ENCODE measurements at places on chromosomes 7 and 10.

DNA sequence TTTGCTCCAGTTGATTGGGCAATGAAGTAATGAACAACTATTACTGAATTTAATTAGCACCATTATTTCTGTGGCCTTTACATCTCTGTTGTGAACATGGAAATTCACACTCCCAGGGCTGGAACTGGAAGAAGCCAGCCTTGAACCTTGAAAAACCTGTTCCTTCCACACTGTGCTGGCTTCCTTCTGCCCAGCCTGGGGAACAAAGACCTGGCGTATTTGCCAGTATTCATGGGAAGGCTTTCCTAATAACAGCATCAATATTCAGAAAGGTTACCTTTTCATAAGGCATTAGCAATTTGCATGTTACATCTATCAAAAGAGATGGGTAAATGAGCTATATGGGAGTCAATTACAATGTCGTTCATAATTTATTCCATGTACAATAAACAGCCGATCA, 1.3 kb downstream of the C10orf90 start:
- DNase-seq = no peak

DNA sequence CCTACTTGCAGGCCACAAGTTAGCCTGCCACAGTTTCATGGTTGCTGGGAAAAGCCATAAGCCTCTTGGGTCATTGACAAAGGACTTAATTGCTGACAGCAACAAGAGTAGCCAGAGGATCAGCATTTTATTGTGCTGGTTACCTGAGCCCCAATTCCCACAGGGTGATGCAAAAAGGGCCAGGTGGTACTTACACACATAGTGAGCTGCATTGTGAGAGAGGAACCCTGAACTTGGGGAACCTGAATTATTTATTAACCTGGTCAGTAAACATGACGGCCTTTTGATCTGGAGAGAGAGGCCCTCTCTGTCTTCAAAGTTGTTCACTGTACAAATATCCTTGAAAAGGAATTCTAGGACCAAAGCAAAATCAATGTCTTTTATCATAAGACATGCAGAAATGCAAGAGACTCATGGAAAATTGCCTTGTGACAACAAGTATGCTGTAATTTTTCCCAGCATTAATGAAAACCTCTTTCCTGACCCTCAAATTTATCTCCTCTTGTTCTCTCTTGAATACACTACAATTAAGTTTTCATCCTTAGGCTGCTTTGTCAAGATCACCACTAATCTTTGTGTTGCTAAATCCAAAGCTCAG, 102.9 kb upstream of the PHYHIPL start:
- no peak for DNase-seq

- DNase-seq = no peak
Measured at GRCh38 chr10:75395932-75396630, 5.5 kb downstream of the ZNF503 start.

- DNase-seq = peak; percentile 100
Measured at GRCh38 chr7:54904130-54904529, 114.7 kb upstream of the EGFR start.

DNA sequence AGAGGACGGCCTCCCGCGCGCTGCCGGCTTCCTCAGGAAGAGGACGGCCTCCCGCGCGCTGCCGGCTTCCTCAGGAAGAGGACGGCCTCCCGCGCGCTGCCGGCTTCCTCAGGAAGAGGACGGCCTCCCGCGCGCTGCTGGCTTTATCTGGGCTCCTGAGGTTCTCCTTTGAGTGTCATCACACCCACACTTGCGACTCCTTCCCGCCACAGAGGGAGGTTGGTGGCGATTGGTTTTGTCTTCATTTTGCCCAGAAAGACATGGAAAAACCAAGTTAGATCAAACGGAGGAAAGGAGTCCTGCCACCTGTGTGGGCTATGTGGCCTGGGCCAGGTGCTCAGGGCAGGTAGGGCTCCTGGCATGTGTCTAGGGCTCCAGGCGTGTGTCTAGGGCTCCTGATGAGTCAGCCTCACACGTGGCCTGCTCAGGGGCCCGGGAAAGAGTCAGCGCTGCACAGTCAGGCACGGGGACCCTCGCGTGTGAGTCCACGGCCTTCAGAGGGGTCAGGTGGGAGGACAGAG, 138.0 kb downstream of the VIPR2 start:
- no peak for DNase-seq

GRCh38 chr7:108455998-108456677, at the start of gene NRCAM:
NRCAM (minus strand) TSS chr7:108456436; CDS start chr7:108240064, 216,372 bp downstream.
- peak; percentile 32 for DNase-seq

- no peak for DNase-seq
Measured at GRCh38 chr7:7943951-7944350, 24.6 kb upstream of the GLCCI1 start.

- no peak for DNase-seq
Measured at GRCh38 chr7:868189-868486, 8.2 kb upstream of the GET4 start.

GRCh38 chr7:96697822-96698221, 11.8 kb downstream of the SEM1 start:
- no peak for DNase-seq

GRCh38 chr10:125817337-125817946, 5.6 kb downstream of the UROS start:
- no peak for DNase-seq

GRCh38 chr10:77611221-77611620, 26.4 kb downstream of the KCNMA1 start:
- DNase-seq = no peak

- peak; percentile 38 for DNase-seq
Measured at GRCh38 chr7:151648429-151648828, 128.7 kb upstream of the RHEB start.

DNA sequence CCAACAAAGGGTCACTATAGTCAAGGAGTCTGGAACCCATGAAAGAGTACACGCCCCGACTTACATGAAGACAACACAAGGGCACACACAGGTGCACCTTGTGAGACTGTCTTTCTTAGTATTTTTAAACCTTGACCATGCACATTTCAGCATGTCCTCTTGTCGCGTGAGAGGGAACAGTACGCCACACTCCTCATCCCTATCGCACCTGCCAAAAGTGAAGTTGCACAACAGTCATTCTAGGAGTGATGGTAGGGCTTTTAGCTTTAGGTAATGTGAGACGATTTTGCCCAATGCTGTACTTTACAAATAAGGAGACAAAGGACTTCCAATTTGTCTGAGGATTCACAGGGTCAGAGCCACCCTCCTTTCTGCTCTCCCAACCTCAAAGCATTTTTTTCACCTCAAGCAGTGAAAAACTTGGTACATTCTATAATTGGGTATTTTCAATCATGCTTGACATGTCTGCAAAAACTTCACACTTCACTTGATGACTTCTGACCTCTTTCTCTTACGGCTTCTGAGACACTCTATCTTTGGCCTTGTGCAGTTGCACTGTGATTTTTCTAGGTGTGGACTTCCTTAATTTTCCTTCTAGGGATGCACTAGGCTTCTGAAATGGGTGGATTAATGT, 173.9 kb upstream of the GRB10 start:
- no peak for DNase-seq

GRCh38 chr10:21726601-21727225, 192.7 kb downstream of the MLLT10 start:
- peak; percentile 48 for DNase-seq

- DNase-seq = peak; percentile 31
Measured at GRCh38 chr7:135713836-135714470, 14.0 kb downstream of the SLC13A4 start.

DNA sequence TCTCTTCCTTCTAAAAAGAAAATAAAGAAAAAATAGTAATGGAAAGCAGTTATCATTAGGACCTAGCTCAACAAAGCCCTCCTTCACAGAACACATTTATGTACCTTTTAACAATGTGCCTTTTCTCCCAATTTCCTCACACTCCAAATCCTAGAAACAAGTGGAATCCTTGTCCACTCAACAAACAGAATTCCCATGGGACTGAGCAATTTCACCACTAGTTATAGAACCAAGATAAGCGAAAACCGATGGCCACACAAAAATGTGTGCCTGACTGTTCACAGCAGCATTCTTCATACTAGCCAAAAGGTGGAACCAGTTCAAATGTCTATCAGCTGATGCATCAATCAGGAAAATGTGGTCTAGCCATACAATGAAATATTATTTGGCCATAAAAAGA, 17.3 kb downstream of the DCLRE1C start:
- DNase-seq = no peak

- peak; percentile 76 for DNase-seq
Measured at GRCh38 chr10:108561649-108562048, 1361.7 kb downstream of the XPNPEP1 start.

- DNase-seq = peak; percentile 80
Measured at GRCh38 chr7:130649004-130649790, 19.4 kb downstream of the COPG2 start.

- no peak for DNase-seq
Measured at GRCh38 chr7:34756025-34756437, 98.0 kb downstream of the NPSR1 start.

GRCh38 chr10:69673521-69673920, 43.5 kb downstream of the FAM241B start:
- no peak for DNase-seq

GRCh38 chr10:26310361-26310760, 93.8 kb downstream of the GAD2 start:
- no peak for DNase-seq

DNA sequence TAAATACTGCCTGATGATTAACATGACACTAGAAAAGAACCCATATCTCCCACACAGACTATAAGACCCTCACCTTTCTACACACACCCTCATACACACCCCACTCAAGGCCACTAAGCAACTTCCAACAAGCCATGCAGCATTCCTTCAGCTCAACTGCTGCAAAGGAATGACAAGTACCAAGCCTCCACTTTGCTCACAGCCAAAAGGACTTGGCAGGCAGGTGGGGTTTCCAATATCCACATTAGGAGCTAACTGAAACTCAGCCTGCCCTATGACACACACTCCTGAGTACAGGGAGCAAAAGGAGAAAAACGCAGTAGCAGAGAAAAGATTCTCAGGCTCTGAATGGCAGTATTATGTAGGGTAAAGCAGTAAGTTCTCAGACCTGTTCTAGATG, 13.4 kb downstream of the USP54 start:
- DNase-seq = peak; percentile 72

DNA sequence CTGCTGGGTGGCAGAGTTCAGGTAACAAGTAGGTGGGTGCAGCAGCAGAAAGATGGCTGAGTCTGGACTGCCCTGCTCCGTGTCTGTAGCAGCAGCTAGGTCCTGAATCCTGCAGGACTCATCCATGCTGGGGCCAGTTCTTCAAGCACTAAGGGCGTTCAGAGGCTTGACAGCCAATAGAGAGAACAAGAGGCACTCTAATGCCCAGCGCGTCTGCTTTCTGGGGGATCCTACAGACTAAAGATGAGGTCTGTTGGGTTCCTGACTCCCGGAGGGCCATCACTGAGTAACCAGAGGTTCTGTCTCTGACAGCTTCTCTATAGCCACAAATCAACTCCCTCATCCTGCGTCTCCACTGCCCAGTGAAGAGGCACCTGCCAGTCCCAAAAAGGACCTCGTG, 125.5 kb downstream of the PTPN20 start:
- DNase-seq = no peak

DNA sequence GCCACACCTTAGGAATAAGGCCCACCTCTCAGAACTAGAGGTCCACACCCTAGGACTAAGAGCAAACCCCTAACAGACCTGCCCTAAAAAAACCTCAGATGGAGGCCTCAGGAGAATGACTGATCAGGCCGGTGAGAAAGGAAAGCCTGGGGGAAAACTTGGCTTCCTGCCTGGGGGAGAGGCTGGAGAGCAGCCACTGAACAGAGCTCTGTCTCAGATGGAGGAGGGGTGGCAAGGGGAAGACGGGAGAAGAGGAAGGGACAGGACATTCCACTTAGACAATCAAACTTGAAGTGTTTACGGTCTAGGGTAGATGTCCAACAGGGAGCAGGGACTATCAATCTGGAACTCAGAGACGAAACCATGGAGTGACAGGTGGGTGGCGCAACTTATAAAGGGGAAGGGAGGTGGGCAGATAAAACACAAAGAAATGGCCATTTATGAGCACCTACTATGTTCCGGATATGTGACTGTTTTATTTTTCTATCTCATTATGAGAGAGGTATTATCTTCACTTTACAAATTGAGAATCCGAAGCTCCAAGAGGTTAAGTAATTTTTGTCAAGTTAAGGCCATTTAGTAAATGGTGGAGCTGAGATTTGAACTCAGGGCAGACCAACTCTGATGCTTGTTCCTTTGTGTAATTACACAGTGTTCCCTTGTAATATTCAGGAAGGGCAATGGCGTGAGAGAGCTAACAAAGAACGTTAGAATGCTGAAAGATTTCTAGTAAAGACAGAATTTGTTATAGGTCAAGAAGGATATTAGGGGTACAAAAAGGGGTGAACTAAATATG, 82.6 kb downstream of the DNMBP start:
- peak; percentile 66 for DNase-seq

DNA sequence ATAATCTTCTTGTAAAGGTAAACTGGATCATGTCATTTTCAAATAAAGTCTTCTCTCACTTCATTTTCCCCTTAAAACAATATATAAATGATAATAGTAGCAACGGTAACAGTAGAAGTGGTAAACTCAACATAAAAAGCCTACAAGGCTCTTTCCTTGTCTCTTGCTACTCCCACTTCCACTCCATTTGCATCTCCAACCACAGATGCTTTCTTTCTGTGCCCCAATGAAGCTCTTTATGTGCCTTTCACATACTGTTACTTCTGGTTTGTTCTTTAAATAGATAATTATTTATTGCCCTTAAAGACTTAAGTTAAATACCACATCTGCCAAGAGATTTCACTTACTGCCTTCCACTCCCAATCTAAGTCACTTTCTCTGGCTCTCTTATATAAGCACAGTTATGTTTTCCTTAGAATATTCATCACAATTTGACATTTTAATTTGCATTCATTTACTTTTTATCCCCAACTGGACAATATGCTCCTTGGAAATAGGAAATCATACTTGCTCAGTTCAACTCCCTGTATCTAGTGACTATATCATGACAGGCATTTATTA, 149.9 kb downstream of the CRPPA start:
- DNase-seq = no peak

DNA sequence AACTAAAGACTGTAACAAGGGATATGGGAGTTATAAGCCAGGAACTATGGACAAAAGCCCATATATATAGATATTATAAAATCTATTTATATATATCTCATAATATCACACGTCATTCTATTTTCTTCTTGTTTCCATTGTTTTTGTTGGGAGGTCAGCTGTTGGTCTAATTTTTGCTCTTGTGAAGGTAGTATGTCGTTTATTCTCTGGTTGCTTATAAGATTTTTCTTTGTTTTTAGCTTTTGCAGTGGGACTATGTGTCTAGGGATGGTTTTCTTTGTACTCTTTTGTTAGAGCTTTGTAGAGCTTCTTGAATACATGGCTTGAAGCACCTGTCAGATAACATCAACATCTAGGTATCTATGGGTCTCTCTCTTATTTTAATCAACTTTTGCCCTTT, 14.0 kb downstream of the ARL4A start:
- DNase-seq = no peak

- DNase-seq = no peak
Measured at GRCh38 chr10:130740915-130741750, 570.4 kb downstream of the TCERG1L start.

Data from fibroblast of mammary gland (primary cell).